Keratinocyte (primary cell): ENCODE measurements at places on chromosomes 6 and 20. TPM values are rescaled to one million over a fixed set of nuclear protein-coding genes. Genes with fewer than 3 reads are reported as not detected.

KHDC1 gene
- 0.52 to 1.0 TPM (median 0.55 TPM) in 3 replicates for polyA plus RNA-seq

DNA sequence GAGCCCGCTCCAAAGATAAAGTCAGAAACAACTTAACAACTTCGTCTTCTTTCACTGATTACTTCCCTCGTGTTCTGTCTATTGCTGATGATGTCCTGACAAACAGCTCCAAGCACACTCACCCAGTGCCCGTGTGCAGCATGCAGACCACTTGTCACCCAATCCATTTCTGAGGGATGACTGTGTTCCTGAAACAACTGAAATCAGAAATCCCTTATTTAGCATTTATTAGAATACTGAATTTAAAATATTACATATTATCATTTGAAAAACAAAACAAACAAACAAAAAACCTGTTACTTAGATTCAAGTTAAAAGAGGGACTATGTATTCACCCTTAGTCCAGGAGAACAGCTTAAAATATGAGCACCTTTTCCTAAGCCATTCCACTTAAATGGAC lies 223.7 kb upstream of the QKI start:
- DNase-seq = no peak
- H3K27me3 ChIP-seq = no peaks in the 10 kb centered on the region
- no peak overlapping the region for H3K27ac ChIP-seq
- no peaks in the 10 kb centered on the region for H3K4me1 ChIP-seq
- no peak overlapping the region for H3K4me3 ChIP-seq
- H3K36me3 ChIP-seq = no peaks in the 10 kb centered on the region

DNA sequence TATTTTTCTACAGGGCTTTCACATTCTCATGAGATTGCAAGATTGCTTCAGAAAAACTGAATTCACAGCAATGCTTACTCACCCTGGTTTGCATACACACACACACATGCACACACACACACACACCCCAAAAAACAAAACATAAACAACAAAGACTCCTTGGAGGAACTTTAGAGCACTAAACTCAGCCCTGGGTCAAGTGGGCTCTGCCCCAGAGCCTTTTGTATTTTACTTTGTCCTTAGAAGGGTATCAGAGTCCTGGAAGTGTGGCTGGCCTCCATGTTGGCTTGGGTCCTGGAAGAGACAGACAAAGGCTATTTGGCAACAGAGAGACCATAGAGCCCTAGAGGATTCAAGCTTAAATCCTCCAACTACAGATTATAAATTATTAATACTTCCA lies 8.0 kb upstream of the CST9 start:
- H3K27ac ChIP-seq = no peak overlapping the region
- no peak overlapping the region for H3K4me3 ChIP-seq
- H3K4me1 ChIP-seq = no peaks in the 10 kb centered on the region
- no peaks in the 10 kb centered on the region for H3K27me3 ChIP-seq
- H3K36me3 ChIP-seq = no peaks in the 10 kb centered on the region

DNA sequence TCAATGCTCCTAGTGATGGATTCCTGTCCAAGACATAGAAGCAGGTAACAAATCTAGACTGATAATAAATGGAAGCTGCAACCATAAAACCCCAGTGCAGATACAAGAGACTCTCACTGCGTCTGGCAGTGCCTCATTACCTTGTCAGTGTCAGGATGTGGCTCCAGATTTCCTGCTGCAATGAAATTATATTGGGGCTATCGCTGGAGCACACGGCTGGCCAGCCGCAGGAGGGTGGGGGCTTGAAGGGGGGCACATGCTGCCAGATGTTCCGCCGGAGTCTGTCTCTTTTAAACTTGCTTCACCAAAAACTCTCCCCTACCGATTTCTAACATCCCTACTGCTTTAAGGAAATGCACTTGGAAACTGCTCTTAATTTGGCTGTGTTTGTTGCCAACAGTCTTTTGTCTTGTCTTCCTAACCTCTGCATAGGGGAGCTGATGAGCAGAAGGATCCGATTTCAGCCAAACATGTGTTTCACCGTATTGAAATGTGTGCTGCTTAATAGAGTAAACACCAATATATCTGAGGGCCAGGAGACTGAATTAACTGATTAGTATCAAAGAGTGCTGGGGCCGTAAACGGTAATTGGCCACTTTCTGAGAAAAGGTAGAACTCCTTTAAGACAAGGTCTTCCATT lies 102.2 kb upstream of the EXOC2 start:
- H3K4me3 ChIP-seq = no peak overlapping the region
- peaks cover 18% of the 10 kb centered on the region for H3K27me3 ChIP-seq
- no peak overlapping the region for H3K27ac ChIP-seq
- H3K4me1 ChIP-seq = no peaks in the 10 kb centered on the region

DNA sequence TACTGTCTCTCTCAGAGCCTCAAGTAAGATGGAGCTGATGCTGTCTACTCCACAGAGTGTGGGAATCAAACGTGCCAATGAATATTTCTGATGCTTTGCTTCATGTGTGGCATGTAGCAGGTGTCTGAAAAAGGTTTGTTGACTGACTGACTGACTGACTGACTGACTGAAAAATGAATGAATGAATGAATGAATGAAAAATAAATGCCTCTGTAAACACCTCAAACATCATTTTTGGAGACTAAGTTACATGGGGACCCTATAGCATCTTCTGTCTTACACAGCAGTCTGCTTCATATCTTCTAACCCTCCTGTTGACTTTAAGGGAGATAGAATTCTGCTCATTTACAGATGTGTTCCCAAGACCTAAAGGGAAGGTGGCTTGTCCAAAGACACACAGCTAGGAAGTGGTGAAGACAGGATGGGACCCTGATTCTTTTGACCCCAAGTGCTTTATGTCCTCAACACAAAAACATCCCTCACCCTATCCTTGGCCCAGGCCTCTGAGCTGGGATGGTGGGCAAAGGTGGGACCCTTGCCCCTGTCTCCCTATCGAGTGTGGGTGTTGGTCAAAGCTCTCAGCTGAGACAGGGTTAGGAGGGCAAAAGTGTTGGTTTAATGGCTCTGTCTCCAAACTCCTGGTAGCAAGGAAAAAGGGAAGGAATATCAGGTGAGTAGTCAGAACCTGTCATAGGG lies 104.4 kb downstream of the TOX2 start:
- H3K27ac ChIP-seq = no peak overlapping the region
- no peaks in the 10 kb centered on the region for H3K36me3 ChIP-seq
- H3K27me3 ChIP-seq = peaks cover 18% of the 10 kb centered on the region

DNA sequence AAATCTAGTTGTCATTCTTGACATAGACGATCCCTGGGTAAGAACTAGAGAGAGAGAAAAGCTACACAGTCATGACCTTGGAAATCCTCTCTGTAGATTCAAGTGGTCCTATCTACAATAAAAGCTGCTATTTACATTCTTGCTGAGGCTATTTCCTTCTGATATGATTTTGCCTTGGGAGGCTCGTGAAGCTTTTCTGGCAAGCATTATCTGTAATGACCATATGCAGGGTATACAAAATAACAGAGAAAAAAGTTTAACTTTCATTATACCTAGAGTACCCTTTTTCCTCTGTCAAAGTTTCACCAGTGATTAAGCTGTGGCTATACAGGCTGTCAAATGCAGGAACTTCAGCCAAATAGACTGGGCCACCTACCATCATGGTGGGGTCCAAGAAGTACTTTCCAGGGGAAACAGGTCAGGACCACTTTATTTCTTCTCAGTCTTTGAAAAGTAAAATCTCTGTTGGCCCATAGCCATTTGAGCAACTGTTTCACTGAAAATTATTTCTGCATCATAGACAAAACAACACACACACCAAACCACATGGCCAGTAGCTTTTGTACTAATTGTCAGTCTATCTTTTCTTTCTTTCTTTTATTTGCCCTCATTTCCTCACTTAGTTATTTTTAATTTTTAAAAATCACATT lies 677.0 kb upstream of the ID4 start:
- H3K4me3 ChIP-seq = no peak overlapping the region
- DNase-seq = no peak

DNA sequence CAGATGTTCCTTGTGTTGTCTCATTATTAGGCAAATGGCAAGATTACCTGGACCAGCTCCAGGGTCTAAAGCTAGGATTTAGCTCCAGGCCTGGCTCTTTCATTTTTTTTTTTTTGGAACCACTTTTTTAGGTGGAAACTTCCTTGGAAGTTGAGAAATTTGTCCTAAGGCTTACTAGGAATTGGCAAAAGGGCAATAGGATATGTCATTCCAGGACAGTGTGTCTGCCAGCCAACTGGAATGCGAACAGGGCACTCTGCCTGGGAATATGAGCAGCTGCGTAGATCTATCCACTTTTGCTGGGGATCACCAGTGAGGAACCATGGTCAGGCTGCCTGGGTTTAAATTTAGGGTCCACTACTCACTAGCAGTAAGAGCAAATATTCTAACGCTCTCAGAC lies 304.0 kb downstream of the TSHZ2 start:
- H3K27me3 ChIP-seq = no peaks in the 10 kb centered on the region
- no peak overlapping the region for H3K27ac ChIP-seq
- no peak overlapping the region for H3K4me3 ChIP-seq

OTOR gene
- polyA plus RNA-seq = not detected in 3 replicates

CENPQ gene
- 2.6 to 7.5 TPM (median 3.6 TPM) in 3 replicates for polyA plus RNA-seq

- no peak overlapping the region for H3K27ac ChIP-seq
- DNase-seq = no peak
- H3K36me3 ChIP-seq = no peaks in the 10 kb centered on the region
- no peak overlapping the region for H3K4me3 ChIP-seq
- H3K4me1 ChIP-seq = no peaks in the 10 kb centered on the region
- H3K27me3 ChIP-seq = no peaks in the 10 kb centered on the region
These were observed 188.5 kb upstream of the SNX9 start for GRCh38 chr6:157634546-157634945.

DNA sequence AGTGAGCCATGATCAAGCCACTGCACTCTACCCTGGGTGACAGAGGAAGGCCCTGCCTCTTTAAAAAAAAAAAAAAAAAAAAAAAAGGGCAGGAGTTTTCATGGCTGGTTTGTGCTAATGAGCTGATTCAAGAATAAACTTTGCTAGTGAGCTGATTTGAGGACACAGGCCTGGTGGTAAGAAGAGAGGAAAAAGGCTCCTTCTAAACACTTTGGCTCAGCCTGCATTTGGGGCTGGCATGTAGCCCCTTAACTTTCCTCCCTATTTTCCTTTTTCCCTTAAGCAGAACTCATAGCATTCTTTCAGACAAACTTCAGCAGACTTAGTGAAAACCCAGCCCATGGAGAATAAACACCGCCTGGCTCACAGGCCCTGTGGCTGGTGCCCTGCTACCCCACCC lies 432.7 kb downstream of the PTPRT start:
- H3K27ac ChIP-seq = no peak overlapping the region
- no peaks in the 10 kb centered on the region for H3K4me1 ChIP-seq
- H3K36me3 ChIP-seq = no peaks in the 10 kb centered on the region
- no peak overlapping the region for H3K4me3 ChIP-seq

DNA sequence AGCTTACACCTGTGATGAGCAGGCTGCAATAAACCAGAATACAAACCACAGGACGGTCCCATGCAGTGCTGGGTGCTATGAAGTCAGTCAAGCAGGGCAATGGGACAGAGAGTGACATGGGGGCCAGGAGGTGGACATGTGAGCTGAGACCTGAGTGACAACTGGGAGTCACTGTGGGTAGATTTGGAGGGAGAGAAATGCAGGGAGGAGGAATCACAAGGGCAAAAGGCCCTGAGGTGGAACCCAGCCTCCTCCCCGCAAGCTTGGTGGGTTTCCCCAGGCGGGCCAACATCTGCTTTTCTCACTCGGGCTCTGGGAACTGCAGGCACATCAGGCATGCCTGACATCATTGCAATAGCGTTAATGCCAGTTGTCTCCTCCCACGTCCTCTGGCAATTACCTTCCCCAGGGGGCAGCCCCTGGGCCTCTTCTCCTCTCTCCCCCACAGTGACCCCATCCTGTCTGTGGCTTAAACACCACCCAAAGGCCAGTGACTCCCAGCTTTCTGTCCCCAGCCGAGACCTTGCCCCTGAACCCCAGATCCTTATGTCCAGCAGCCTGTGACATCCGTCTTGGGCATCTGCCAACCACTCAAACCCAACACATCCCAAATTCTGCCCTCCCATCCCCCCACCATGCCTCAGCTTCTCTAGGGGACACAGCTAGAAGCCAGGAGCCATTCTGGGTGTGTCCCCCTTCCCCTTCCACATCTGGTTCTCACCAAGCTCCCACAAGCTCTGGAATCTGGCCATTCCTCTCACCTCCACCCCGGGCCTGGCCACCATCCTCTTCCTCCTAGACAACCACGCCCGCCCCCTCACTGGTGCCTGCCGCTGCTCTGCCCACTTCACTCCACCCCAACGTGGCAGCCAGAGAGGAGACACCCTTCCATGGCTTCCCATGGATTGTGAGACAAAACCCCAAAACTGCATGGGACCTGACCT lies 28.2 kb downstream of the PDRG1 start:
- peaks cover 13% of the 10 kb centered on the region for H3K27me3 ChIP-seq
- no peaks in the 10 kb centered on the region for H3K4me1 ChIP-seq
- DNase-seq = no peak
- H3K4me3 ChIP-seq = no peak overlapping the region

DNA sequence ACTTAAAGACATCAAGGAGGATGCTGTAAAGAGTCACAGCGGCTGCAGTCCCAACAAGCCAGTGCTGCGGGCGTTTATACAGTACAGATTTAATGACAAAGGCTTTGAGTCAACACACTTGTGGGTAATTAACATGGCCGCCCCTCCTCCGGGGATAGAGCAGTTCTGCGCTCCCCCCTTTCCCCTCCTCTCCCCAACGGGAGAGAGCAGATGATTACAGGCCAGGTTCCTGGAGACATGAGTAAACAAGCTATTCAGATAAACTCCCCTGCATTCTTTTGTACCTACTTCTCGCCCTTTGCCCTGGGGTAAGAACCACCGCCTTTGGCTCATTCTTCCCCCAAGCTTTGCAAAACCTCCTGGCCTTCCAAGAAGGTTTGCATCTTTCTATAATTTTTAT lies 23.6 kb upstream of the FABP7 start:
- H3K4me3 ChIP-seq = no peak overlapping the region
- H3K27me3 ChIP-seq = no peaks in the 10 kb centered on the region
- H3K36me3 ChIP-seq = no peaks in the 10 kb centered on the region
- DNase-seq = no peak
- H3K4me1 ChIP-seq = peaks cover 2% of the 10 kb centered on the region

GABRR1 gene
- 0.04 TPM in 1 of 3 replicates, not detected in the others for polyA plus RNA-seq
